Glutamatergic neuron (in vitro differentiated cells): ENCODE measurements at places on chromosomes 11 and 22. TPM values are rescaled to one million over a fixed set of nuclear protein-coding genes. Genes with fewer than 3 reads are reported as not detected.

KCNE3 gene
- not detected for total RNA-seq

ELMOD1 gene
- 0.81 TPM for total RNA-seq

MYOD1 gene
- total RNA-seq, result not detected

ZNF408 gene
- total RNA-seq, result 10.6 TPM

OR8H1 gene
- not detected for total RNA-seq

OR52I2 gene
- total RNA-seq, result 0.49 TPM

ELFN2 gene
- total RNA-seq, result 7.3 TPM

DEPDC7 gene
- 28.7 TPM for total RNA-seq

SPI1 gene
- not detected for total RNA-seq

GTSE1 gene
- total RNA-seq, result 7.5 TPM

CDCA5 gene
- 7.7 TPM for total RNA-seq

HSPB2 gene
- total RNA-seq, result 1.4 TPM

MOGAT2 gene
- total RNA-seq, result not detected

C11orf91 gene
- not detected for total RNA-seq

MCAT gene
- total RNA-seq, result 12.7 TPM

CALCA gene
- not detected for total RNA-seq

MS4A15 gene
- total RNA-seq, result not detected

KRTAP5-8 gene
- not detected for total RNA-seq

SAA2 gene
- total RNA-seq, result 0.44 TPM

MPPED1 gene
- 0.37 TPM for total RNA-seq

PAMR1 gene
- 10.6 TPM for total RNA-seq

SOX6 gene
- total RNA-seq, result 1.4 TPM

RFPL1 gene
- not detected for total RNA-seq

RIBC2 gene
- 0.71 TPM for total RNA-seq

KCNK7 gene
- total RNA-seq, result 0.69 TPM

RNF169 gene
- total RNA-seq, result 7.1 TPM

SLC29A2 gene
- 2.8 TPM for total RNA-seq

C11orf52 gene
- not detected for total RNA-seq

PLAAT2 gene
- not detected for total RNA-seq

UQCR10 gene
- 77.7 TPM for total RNA-seq

CCDC116 gene
- total RNA-seq, result 0.71 TPM

CCDC87 gene
- total RNA-seq, result 0.51 TPM

BRSK2 gene
- 207 TPM for total RNA-seq

SERHL2 gene
- 4.4 TPM for total RNA-seq

TST gene
- 10.4 TPM for total RNA-seq

HNRNPUL2 gene
- 58.6 TPM for total RNA-seq

RTN3 gene
- total RNA-seq, result 338 TPM

HBE1 gene
- not detected for total RNA-seq

B4GALNT4 gene
- 418 TPM for total RNA-seq

CLMP gene
- total RNA-seq, result 24.2 TPM

LRRC74B gene
- not detected for total RNA-seq

CRYBA4 gene
- total RNA-seq, result not detected

RBMXL2 gene
- total RNA-seq, result not detected

OR2D2 gene
- total RNA-seq, result 0.64 TPM

GPR83 gene
- 2.9 TPM for total RNA-seq

MMP27 gene
- total RNA-seq, result not detected

PNPLA3 gene
- total RNA-seq, result 14.7 TPM

C11orf16 gene
- total RNA-seq, result not detected

SCO2 gene
- total RNA-seq, result 4.8 TPM

ESAM gene
- total RNA-seq, result 0.54 TPM

RFPL3 gene
- not detected for total RNA-seq

TRIM6 gene
- 0.64 TPM for total RNA-seq

ATXN10 gene
- total RNA-seq, result 191 TPM

MMP1 gene
- not detected for total RNA-seq

WBP2NL gene
- total RNA-seq, result not detected

TIMP3 gene
- 15.2 TPM for total RNA-seq

APOL1 gene
- total RNA-seq, result not detected
